Common myeloid progenitor, CD34-positive (primary cell): ENCODE measurements at places on chromosomes 7 and 10.

- no peak overlapping the region for H3K4me3 ChIP-seq
- DNase-seq: no peak
- H3K36me3 ChIP-seq: no peaks in the 10 kb centered on the region
- H3K27me3 ChIP-seq: no peaks in the 10 kb centered on the region
These were observed 261.6 kb downstream of the ZEB1 start for GRCh38 chr10:31580646-31581045.

DNA sequence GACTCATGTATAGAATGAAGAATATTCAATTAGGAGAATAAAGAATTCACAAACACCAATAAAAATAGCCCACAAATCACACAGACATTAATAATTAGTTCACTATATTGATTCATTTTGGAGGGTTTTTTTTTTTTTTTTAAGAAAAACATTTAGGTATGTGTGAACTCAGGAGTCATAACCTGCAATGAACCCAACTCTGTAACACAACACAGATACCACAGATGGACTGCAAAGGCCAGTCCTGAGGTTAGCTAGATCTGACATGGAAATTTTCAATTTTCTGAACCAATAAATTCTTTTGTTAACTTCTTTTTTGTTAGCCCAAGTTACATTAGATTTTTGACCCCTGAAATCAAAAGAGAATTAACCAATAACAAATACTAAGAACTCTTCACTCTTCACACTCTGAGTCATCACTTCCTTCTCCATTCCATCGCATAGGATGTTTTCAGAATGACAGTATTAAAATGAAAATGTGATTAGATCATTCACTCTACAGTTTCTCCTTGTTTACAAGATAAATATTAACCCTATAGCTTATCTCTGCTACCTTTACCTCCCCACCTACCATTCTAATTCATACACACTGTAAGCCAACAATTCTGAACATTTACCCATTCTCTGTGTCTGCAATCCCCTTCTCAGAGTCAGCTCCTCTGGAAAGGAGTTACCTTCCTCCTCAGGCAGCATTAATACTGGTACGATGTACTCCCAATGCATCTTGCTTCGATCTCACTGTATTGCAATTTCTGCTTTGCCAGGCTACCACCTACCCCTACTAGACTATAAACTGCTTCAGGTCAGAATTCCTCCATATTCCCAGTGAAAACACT lies 141.5 kb downstream of the LRRN3 start:
- peak overlapping the region; percentile 46 for H3K4me3 ChIP-seq
- H3K27ac ChIP-seq: peak overlapping the region; percentile 49
- no peaks in the 10 kb centered on the region for H3K27me3 ChIP-seq
- no peaks in the 10 kb centered on the region for H3K36me3 ChIP-seq

GRCh38 chr7:155872678-155873369 lies 60.6 kb upstream of the SHH start:
- H3K27me3 ChIP-seq: peaks cover 7% of the 10 kb centered on the region
- H3K4me1 ChIP-seq: no peaks in the 10 kb centered on the region
- H3K4me3 ChIP-seq: no peak overlapping the region
- no peaks in the 10 kb centered on the region for H3K36me3 ChIP-seq
- no peak for DNase-seq
- H3K27ac ChIP-seq: no peak overlapping the region

DNA sequence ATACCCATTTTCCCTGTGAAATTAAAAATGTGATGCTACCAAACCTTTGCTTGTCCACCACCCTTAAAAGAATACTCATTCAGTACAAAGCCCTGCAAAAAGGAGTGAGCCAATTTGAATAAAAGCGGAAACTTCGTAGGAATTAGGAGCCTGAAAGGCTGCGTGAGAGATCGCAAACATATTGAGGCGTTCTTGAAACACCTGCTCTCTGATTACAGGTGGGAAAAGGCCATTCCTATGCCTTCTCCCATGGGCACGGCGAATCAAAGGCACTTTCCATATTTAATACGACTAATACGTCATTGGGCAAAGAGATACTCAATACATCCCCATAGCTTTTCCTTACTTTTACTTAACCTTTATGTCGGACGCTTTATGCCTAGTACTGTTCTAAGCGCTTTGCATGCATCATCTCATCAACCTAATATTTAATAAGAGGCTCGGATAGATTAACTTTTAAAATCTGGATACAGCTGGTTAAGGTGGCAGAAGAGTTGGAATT lies 30.9 kb upstream of the KMT2E start:
- DNase-seq: no peak
- peak overlapping the region; percentile 85 for H3K4me3 ChIP-seq
- peak overlapping the region; percentile 99 for H3K27ac ChIP-seq
- peaks cover 8% of the 10 kb centered on the region for H3K36me3 ChIP-seq
- peaks cover 29% of the 10 kb centered on the region for H3K4me1 ChIP-seq

GRCh38 chr10:117534321-117535297 lies 7.9 kb upstream of the EMX2 start:
- H3K4me3 ChIP-seq: peak overlapping the region; percentile 32
- H3K4me1 ChIP-seq: no peaks in the 10 kb centered on the region
- no peak overlapping the region for H3K27ac ChIP-seq
- no peaks in the 10 kb centered on the region for H3K36me3 ChIP-seq
- no peak for DNase-seq

DNA sequence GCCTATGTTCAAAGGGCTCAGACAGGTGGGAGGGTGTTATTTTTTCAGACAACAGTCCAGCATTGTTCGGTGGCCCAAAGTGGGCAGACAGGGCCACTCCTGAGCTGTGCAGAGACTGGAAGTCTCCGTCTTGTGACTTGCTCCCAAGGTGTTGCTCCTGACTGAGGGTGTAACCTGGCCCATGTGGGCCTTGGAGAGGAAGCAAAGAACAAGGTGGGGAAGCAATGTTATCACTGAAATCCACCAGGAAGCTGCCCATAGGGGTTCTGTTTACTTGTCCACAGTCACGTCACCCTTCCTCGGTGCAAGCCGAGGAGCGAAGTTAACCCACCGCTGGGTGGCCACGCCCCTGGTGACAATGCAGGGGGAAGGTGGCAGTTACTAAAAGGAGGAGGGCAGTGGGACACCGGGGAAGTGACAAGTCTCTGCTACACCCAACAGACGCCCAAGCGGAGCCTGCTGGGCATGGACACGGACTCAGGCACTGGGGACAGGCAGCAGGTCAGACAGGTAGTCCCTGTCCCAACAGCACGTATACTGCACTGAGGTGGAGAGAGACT lies 311.6 kb upstream of the MKI67 start:
- H3K27me3 ChIP-seq: peaks cover 13% of the 10 kb centered on the region
- no peak overlapping the region for H3K27ac ChIP-seq

DNA sequence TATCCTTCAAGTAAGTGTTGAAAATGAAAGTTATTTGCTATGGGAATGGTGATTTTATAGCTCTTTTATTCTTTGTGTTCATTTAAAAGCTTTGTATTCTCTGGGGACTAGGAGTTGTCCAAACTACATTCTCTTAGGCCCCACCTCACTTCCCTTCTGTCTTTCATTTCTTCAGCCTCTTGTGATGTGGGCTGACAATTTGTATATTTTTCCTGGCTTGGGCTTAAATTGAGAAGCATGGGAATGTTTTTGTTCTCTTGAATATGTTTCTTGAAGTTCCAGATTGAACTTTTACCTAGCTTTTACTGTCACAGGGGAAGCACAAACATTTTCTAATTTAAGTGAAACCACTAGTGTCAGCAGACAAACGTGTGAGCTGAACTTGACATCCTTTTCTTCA lies 27.9 kb downstream of the BBS9 start:
- no peak overlapping the region for H3K27ac ChIP-seq
- no peaks in the 10 kb centered on the region for H3K27me3 ChIP-seq
- peaks cover 5% of the 10 kb centered on the region for H3K36me3 ChIP-seq
- no peaks in the 10 kb centered on the region for H3K4me1 ChIP-seq
- DNase-seq: no peak

DNA sequence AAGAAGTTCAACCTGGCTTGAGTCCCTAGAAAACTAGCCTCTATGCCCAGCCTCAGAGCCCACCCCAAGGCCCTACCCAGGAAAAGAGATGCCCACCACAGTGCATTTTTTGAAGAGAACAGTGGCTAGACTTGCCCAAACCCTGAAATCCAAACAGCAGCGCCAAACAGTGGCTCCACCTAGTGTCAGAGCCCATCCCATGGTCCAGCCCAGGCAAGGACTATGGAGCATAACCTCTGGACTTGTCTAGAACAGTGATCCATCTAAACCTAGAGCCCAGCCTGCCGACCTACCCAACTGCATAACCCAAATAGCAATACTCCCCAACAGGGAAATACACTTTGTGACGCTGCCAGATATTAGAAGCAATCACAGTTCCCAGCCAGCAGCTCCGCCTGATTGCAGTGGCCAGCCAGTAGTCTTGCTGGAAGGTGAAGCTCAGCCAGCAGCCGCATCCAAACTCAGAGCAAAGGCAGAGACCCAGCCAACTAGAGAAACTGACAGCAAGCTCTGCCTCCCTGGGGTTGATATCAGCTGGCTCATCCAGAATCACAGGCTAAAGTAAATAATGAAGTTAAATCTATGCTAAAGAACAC lies 44.5 kb downstream of the HBP1 start:
- peaks cover 30% of the 10 kb centered on the region for H3K36me3 ChIP-seq
- H3K27me3 ChIP-seq: no peaks in the 10 kb centered on the region
- no peak for DNase-seq
- H3K27ac ChIP-seq: no peak overlapping the region

DNA sequence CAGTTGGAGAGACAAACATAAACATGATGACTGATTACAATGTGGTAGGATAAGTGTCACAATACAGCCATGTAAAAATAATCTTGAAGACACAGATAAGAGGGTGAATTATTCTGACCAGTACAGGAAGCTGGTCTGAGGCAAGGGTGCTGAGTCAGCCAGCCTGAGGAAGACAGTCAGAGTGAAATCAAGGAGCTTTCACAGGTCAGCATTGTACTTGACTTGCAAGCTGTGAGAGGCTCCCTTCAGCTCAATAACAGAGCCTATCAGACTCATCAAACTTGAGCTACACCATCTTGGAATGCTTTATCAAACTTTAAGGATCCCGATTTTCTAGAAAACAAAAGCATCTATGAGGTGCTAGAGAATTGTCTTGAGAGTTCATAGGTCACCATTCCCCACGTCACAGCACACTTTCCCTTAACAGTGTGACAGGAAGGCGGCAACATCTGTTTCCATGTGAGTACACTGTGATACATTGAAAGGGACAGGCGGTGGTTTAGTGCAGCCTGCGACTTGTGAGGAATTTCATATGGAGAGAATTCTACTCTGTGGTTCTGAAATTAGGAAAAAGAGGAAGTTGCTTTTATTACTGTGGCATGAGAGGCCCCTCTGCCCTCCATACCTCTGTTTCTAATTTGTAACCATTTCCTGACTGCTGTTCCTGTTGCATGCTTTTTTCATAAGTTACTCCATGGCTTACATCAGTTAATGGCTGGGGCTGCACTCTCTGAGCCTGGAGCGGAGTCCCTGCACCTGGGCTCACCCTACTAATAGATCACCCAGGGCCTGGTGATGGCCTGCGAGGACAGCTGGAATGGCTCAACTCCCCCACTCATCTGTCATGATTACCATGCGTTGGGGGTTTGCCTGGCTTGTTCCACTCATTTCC lies 417.1 kb downstream of the SUGCT start:
- no peaks in the 10 kb centered on the region for H3K27me3 ChIP-seq
- no peaks in the 10 kb centered on the region for H3K36me3 ChIP-seq
- peaks cover 46% of the 10 kb centered on the region for H3K4me1 ChIP-seq
- H3K4me3 ChIP-seq: peak overlapping the region; percentile 26
- H3K27ac ChIP-seq: peak overlapping the region; percentile 67

GRCh38 chr7:94442639-94443038 lies 47.9 kb downstream of the COL1A2 start:
- DNase-seq: no peak
- H3K27ac ChIP-seq: no peak overlapping the region
- H3K27me3 ChIP-seq: no peaks in the 10 kb centered on the region

GRCh38 chr10:130623680-130624267 lies 487.6 kb downstream of the GLRX3 start:
- H3K27me3 ChIP-seq: no peaks in the 10 kb centered on the region
- DNase-seq: no peak
- H3K27ac ChIP-seq: no peak overlapping the region
- H3K4me1 ChIP-seq: no peaks in the 10 kb centered on the region
